ENCODE measurements at places on chromosomes 4 and X.

GRCh38 chrX:2503591-2504500 is 3.1 kb upstream of the DHRSX start:
- no peak for DNase-seq

DNA sequence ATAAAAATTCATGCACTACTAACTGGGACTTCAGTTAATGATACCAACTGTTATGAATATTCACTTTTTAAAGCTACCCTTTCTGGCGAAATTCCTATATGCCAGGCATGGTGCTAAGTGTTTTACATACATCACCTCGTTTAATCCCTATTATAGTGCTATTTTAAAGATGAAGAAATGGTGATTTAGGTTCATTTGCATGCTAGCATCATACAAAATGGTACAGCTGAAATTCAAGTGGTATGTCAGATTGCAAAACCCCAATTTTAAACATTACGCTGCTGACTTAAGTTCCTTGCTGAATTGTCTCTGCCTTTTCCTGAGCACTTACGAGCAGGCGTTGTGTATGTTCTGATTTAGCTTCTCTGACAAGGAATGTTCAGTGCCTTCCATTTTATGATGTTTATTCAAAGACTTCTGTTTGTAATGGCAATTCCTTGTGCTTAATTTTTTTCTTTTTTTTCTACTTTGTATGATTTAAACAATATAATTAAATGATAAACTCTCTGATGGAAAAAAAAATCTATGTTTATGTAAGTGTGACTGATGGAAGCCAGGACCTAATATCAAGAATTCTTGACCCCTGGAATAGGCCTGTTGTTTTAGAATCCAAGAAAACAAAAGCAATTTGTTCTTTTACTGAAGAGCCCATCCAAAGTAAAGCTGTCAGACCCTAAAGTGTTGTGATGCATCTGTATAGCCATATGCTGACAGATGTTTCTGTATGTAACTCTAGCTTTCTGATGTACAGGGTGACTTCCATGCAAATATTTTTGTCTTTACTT is 148.1 kb downstream of the PCDH7 start:
- DNase-seq = no peak

GRCh38 chr4:173252024-173252935 is 81.9 kb downstream of the HMGB2 start:
- DNase-seq = peak; percentile 100

DNA sequence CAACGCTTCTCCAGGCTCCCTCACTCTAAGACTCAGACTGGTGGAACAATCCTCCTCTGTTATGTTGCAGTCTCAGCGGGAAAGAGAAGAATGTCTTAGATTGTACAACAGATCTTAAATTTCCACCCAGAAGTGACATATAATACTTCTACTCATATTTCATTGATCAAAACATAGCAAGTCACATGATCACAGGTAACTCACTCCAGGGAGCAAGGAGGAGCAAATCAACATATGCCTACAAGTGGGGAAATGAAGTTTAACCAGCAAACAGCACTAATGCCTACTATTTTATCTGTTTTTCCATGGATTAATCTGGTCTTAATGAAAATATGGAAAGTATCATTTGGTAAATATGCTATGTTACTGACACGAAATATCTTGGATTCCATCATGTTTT is 819.8 kb downstream of the CCSER1 start:
- DNase-seq = no peak

DNA sequence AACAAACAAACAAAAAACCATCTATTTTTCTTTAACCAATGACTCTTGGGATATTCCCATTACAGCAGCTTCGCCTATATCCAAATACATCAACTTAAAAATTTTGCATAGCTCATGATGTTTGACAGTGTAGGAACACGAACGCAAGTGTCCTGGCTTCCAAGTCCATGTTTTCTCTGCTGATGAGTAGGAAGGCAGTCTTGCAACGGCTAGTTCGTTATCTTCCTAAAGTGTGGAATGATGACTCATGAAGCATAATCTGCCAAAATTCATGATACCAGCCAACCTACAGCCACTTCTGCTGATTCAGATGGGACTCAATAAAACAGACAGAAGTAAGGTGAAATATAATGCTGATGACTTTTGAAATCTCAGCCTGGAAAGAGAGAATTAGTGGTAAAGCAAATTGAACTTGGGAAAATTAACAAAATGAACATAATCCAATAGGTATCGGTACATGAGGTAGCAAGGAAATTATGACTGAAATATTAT is 6.4 kb upstream of the SEPTIN11 start:
- no peak for DNase-seq

DNA sequence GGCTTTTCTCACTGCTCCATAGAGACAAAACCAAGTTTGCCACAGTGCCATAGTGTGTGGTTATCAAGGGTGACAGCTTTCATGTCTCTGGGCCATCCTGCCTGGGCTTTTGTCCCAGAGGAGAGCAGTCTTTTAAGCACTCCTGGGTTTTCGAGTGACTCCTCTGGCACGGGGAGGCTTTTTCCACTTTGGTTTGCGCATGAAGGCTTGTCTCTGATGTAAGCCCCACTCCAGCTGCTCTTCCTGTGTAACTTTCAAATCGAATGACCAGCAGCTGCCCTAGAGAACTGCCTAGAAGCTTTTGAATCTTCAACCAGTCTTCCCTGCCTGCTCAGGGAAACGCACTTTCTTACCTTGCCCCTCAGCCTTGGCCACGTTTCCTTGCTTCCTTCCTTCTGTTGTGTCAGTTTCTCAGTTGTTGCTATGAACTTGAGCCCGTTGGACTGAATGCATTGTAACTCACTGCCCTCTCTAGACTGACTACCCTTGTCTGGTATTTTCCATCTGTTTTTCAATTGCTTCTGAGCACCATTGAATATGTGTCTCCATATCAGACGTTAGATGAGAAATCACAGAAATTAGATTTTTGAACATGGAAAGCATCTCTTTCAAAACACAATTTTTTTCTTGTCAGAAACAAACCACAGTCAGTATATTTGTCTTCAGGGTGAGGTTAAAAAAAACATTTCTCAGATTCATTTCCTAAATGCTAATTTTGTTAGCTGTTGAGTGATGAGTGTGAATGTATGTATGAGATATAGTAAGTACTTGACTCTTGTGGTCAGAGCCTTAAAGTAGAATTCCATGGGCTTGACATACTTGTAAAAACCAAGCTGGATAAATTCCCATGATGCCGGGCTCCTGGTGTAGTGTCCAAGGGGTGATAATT is 45.3 kb downstream of the SLC9A6 start:
- no peak for DNase-seq

DNA sequence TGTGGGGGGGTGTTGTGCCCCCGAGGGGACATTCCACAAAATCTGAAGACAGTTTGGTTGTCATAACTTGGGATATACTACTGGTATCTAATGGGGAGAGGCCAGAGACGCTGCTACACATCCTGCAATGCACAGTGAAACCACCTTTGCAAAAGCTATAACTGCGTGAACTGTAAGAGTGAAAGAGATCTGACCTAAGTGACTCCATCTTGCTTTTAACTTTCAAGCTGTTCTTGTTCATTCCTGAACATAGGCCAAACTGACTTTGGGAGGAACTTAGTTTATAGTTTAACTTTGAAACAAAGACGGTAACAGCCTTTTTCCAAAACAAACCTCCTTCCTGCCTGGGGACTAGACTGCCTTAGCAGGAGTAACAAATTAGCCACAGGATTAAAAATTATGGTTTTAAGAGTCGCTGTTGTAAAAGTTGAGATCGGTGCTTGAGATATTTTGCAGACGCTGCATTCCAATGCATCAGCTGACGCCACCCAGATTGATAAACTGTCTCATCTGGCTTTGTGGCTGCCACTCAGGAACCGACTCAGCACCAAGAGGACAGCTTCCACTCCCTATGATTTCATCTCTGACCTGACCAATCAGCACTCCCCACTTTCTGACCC is 70.9 kb downstream of the ATXN3L start:
- no peak for DNase-seq

DNA sequence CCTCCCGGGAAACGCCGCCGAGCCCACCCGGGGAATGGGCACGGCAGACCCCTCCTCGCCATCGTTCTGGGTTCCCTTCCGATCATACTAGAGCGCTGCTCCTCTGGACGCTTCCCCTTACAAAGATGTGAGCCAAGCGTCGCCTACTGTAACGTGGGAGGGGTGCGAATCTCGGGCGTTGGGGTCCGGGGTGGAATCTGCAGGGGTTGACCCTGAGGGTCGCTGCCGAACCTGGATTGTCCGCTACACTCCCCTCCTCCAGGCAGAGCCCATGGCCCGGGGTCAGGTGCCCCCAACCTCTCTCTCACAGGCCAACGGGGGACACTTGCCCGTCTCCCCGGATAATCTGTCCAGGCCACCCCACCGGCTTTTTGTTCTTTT is 13.8 kb downstream of the BCOR start:
- no peak for DNase-seq

DNA sequence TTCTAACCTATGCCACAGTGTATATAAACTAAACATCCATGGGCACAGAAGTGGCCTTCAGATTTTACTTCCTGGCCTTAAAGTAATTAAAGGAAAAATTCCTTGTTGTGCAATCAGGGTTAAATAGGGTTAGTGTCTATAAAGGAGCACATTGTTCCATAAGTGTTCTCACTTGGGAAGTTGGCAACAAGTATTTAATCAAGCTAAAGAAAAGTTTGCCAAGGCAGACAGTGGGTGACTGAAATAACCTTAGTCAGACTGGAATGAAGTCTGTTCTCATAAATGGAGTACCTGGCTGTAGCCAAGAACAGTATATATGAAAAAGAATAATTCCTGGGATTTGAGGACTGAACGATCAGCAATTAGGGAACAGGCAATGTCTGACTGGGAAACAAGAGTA is 213.6 kb downstream of the HTR2C start:
- DNase-seq = no peak

DNA sequence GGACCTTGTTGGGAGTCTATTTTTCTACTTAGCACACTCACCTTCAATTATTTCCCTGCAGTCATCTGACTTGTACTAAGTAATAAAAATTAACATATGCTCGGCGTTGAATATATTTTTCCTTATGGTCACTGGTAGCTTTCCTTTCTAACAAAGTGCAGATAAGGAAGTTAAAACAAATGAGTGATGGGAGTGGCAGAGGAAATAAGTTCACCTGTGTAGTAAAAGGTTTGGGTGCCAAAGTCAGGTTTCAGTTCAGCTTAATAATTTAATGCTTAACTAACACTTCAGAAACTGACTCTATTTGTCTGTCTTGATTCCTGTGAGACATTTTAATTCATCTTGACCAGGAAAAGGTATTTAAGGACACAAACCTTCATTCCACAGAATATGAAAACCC is 184.4 kb downstream of the PCDH7 start:
- peak; percentile 15 for DNase-seq

GRCh38 chr4:141797966-141798365 is 161.6 kb downstream of the IL15 start:
- no peak for DNase-seq

DNA sequence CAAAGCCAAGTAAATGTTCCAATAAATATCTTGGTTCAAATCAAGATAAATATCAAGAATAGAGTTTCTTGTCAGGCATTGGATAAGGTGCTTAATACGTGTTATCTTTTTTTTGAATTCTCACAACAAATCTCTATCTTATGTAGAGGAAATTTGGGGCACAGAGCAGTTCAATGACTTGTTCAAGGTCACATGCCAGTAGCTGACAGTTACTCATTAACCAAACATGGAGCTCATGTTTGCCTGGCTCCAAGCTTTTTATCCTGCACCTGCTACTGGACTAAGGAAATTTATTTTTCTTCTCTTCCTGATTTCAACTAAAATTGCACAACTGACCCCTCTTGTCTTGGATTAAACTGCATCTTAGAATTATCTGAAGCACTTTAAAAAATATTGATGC is 76.3 kb downstream of the ATP10D start:
- peak; percentile 9 for DNase-seq

GRCh38 chrX:18002791-18003190 is 141.7 kb upstream of the RAI2 start:
- DNase-seq = no peak

DNA sequence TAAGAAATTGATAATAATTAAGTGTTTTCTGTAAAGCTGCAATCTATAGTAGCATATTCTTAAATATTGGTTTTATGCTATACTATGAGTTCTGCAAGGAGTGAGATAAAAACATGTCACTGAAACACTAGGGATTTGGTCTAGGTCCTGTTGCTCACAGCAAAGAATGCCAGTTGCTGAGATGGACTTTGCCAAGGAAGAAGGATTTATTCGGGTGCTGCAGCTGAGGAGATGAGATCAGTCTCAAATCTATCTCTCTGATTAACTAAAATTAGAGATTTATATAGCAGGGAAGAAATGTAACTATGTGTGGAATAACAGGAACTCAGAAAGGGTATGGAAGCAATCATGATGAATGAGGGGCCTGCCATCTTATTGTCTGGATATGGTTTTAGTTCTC is 1569.9 kb downstream of the PCDH7 start:
- no peak for DNase-seq

GRCh38 chr4:170497689-170498088 is 407.9 kb upstream of the AADAT start:
- no peak for DNase-seq

DNA sequence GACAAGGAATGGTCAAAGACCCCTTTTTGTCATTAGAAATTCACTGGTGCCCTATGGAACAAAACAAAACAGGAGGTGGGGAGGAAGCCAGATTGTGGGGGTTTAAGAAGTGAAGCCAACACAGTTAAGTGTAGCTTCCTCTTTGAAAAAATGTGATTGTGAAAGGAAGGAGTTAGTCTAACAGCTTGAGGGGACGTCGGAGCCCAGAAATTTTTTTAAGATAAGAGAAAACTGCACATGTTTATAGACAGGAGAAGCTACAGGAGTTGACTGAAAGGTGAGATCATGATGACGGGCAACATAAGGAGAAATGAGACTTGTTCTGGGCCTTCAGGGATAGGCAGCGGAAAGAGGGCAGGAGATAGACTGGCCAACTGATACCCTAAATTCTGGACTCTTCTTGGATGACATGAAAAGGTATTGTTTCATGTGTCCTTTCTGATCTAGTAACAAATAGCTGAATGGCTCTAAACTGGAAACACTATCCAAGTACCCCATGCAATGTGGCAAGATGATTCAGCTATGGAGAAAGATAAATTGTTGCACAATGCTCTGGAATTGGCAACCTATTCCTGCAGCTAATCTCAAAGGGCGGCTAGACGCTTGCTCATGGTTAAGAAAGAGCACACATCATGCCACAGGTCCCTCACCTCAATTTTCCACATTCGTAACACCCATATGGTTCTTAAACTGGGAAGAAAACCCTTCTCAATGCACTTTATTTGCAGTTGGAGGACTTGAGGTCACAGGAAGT is 3.7 kb upstream of the HDAC8 start:
- DNase-seq = no peak

DNA sequence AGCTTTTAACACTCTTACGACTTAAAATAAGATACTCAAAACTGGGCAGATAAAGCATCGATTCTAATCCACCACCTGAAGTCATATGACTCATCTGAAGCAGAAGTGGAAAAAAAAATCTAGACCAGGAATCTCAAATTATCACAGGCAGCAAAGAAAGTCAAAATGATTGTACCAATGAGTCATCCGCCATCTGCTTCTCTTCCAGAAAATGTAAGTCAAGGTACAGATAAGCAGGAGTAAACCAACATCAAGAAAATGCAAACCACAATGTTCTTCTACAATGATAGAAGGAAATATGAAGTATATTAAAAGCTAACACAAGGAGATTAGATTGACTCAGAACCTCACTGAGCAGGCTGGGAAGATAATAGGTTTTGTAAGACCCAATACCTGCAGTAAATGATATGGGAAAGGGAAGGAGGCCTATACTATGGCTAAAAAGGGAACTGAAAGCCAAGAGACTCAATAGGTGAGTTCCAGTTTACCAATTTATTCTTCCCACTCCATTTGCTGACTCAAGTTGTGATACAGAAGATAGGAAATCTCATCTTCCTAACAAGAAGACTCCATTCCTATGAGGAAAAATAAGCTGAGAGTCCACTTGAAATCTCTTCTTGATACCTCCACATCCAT is 88.4 kb upstream of the TET2 start:
- peak; percentile 56 for DNase-seq

- DNase-seq = no peak
These were observed 18.8 kb downstream of the GRPR start for GRCh38 chrX:16142246-16142558.
